NCI-H524 (cell line): ENCODE measurements at places on chromosomes 5 and 9.

GRCh38 chr5:89016741-89017303 is 133.8 kb upstream of the MEF2C start:
- DNase-seq, result no peak

- no peak for DNase-seq
These were observed 39.9 kb upstream of the CTXN3 start for GRCh38 chr5:127609011-127609410.

GRCh38 chr5:71969460-71969859 is 137.8 kb upstream of the MAP1B start:
- no peak for DNase-seq

DNA sequence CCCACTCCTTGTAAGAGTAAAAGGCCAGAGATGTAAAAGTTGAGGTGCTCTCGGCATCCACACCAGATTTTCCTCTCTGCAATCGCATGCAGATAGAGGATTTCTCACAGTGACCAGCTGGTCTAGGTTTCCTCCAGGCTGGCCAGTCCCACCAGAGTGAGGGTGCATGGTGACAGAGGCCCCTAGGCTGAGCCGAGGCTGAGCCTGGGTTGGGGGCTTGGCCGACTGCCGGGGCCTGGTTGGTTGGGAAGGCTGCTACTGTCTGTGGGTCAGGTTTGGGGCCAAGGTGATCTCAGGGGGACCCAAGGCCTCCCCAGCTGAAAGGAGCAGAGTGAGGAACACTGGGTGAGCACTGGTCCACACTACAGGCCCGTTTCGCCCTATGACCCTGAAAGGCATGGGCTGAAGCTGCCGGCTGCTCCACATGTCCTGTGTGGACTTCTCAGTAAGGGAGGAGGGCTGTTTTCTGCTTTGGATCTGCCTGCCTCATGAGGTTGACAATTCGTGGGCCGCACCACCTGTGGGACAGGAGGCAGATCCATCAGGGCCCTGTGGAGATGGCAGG is 400.8 kb upstream of the IRX4 start:
- DNase-seq, result no peak

GRCh38 chr9:20271096-20271495 is 351.2 kb downstream of the MLLT3 start:
- no peak for DNase-seq

DNA sequence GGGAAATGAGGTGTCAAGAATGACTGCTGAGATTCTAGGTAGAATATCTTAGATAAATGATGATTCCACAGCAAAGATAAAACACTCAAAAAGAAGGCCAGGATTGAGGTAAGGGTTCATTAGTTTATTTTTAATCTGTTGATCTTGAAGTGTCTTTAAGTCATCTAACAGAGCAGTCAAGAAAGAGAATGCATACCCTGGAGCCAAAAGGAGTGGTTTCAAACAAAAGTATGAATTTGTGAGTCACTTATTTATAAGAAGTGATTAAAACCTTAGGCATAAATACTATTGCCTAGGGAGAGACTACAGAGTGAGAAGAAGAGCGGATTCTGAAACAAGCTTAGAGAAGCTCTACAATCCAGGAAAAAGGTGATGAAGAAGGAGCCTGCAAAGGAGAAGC is 541.0 kb downstream of the DTWD2 start:
- DNase-seq, result no peak

DNA sequence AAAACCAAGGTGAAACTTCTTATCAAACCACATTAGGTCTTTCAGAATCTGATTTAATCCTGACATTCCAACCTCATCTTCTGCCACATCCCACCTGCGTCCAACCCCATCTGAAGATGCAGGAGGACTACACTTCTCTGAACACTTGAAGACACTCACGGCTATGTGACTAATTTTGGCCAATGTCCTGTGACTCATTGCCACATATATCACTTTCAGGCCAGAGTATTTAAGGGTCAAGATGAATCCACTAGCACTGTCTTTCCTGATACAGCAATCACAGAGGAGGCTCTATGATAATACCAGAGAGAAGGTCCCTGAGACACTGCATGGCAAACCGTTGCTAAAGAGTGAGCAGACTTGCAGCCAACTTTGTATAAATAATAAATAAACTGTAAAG is 323.4 kb downstream of the NR2F1-AS1 start:
- DNase-seq, result no peak

DNA sequence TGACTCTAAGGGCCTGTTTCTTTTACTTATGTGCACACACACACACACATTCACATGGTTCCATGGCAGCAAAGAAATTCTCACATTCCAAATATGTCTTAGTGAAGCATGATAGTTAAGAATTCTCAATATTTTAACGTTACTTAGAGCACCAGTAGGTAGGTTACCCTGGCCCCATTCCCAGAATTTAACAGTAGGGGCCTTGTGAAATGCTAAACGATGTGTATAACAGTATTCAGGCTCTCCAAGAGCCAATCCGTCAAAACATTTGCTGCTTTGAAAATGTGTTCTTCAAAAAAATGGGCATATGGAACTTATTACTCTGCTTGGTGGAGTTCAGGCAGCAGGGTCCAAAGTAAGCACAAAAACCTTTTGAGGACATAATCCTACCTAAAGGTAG is 93.7 kb upstream of the DAB2 start:
- no peak for DNase-seq

DNA sequence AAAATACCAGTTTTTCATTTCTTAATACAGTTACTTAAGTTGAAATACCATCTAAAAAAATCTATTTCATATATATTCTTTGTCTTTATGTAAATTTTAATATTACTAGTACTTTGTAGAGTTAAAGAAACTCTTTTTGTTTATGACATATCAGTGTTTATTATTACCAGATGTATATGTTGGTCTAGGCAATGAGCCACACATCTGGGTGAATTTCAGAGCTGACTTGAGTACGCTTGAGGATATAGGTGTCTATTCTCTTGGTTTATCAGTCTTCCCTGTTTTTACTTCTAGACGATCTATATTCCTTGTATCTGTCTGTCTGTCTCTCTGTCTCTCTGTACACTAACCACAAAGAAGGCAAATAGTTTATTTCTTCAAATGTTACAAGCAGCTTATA is 2.9 kb downstream of the SMAD5 start:
- no peak for DNase-seq

DNA sequence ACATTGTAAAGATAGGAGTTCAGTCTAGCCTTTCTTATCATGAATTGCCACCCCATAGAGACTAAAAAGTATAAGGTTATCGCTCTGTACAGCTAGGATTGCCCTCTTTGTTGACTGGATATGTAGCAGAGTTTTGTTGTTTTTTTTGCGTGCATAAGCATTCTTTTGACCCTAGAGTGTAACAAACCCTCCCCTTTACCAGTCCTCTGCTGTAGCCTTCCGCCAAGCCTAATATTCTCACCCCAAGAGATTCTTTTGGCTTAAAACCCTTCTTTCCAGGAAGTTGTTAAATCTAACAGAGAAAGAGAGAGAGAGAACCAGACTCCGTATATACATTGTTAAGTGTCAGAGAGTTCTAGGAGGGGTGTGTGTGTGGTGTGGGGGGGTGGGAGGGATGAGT is 113.9 kb downstream of the FGF1 start:
- no peak for DNase-seq

- DNase-seq, result no peak
These were observed 207.3 kb downstream of the ARHGAP26 start for GRCh38 chr5:142977363-142978051.

GRCh38 chr9:34985311-34985899 is 4.1 kb upstream of the DNAJB5 start:
- DNase-seq, result peak; percentile 55

GRCh38 chr9:36207546-36208012 is 16.9 kb downstream of the CLTA start:
- no peak for DNase-seq

DNA sequence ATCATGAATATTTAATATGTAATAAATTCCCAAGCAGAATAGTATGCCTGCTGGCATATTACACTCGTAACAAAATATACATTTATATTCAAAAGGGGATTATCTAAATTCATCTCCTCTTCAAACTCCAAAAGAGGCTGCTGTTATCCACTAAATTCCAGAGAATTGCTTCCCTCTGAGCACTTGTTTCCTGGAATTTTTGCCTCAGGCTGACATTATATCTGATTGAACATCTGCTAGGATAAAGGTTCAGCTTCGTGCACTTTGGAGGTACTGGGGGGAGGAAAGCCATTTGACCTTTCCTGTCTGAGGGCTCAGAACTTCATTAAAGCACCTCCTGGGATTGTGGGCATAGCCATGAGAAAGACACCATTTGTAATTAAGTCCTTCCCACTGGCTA is 4.3 kb upstream of the HAPLN1 start:
- DNase-seq, result peak; percentile 55

GRCh38 chr5:112356178-112356956 is 62.7 kb downstream of the EPB41L4A start:
- DNase-seq, result no peak
